HepG2 (cell line): ENCODE measurements at places on chromosomes 3 and 15. TPM values are rescaled to one million over a fixed set of nuclear protein-coding genes. Genes with fewer than 3 reads are reported as not detected.

DNA sequence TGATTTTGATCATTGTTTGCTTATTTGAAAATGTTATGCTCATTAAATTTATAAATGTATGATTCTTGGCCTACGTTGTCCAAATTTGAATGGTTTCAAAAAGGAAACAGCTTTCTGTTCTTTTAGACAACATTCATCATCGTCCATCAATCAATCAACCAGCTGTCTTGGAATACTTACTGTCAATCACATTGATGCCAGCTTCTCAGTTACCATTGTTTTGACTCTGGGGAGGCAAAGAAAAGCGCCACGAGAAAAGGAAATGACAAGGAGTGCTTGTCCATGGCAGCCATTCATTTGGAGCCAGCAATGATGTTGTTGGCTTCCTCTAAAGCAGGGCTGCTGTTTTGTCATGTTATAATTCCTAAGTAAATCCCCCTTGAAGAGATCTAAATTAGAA lies 62.2 kb upstream of the TP63 start:
- H3K36me3 ChIP-seq, result no peaks in the 10 kb centered on the region
- H3K27ac ChIP-seq, result no peak overlapping the region
- H3K4me3 ChIP-seq, result no peak overlapping the region
- H3K4me1 ChIP-seq, result no peaks in the 10 kb centered on the region
- H3K27me3 ChIP-seq, result no peaks in the 10 kb centered on the region

- H3K27me3 ChIP-seq, result no peaks in the 10 kb centered on the region
- no peak for DNase-seq
- H3K4me3 ChIP-seq, result no peak overlapping the region
- no peaks in the 10 kb centered on the region for H3K4me1 ChIP-seq
- H3K36me3 ChIP-seq, result no peaks in the 10 kb centered on the region
Measured at GRCh38 chr15:100277087-100277855, 64.5 kb downstream of the ADAMTS17 start.

DNA sequence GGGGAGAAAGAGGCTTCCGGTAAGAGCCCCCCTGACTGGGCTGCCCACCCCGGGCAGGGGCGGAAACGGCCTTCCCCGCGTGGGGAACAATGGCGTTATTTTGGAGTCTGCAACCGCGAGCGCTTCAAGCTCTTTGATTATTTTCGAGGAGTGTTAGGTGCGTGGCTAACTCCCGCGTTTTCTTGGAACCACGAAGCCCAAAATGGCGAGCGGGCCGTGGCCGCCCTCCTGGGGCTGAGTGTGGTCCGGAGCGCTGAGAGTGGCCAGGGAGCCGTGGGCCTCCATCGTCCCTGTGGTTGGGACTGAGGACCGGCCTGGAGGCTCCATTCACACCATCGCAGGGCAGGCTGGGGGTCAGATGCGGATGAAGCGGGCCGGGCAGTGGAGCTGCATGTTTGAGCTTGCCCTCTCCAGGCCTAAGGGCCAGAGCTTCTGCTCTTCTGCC lies 44.6 kb upstream of the POLG start:
- DNase-seq, result no peak
- no peaks in the 10 kb centered on the region for H3K4me1 ChIP-seq
- no peaks in the 10 kb centered on the region for H3K36me3 ChIP-seq
- H3K27ac ChIP-seq, result no peak overlapping the region
- H3K27me3 ChIP-seq, result peaks cover 5% of the 10 kb centered on the region

SEC62 gene
- total RNA-seq, result 53.5 and 68.7 TPM in 2 replicates

HES1 gene
- 15.0 and 19.8 TPM in 2 replicates for total RNA-seq

DNA sequence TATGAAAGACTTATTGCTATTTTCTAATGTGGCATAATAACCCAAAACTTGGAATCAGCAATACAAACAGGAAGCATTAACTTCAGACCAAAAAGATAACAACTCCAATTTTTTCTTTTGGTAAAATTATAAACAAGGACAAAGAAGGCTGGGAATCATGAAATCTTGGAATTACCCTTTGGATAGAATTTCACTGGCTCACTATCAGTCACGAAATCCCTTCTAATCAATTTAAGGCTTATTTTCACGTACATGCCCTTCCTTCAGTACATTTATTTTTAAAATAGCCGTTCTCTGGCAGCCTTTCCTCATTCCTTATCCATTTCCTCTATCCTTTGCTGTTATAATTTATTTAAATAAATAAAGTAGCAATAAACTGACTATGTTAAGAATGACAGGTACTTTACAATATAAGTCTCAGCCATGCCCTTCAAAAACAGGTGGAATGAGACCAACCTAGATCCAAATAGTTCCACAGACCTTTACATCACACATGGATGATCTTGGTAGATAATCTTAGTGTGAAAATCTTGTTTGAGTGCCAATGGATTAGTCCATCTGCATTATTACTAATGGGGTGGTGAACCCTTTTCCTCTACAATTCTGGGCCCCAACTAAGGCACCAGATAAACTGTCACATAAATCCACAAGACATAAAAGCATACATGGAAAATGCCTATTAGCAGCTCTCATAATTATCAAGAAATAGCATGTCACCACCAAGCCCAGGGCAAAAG lies 38.9 kb downstream of the ABI3BP start:
- no peaks in the 10 kb centered on the region for H3K27me3 ChIP-seq
- H3K27ac ChIP-seq, result no peak overlapping the region
- DNase-seq, result no peak
- H3K4me1 ChIP-seq, result no peaks in the 10 kb centered on the region

DNA sequence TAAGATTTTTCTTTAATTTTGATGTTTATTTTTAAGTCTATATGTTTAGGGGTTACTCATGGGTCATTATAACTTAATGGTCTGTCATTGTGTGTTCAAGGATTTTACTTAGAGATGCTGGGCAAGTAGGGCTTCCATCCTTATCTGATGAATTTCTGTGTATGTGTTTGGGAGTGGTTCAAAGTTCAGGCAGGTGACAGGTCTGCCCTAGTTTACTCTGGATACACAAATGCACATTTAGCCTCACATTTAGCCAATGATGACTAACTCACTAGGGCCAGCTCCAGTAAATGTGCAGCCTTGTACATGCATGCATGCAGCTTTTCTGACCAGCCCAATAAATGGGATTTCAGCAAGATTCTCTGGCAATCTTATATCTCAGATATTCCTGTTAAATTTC lies 554.1 kb downstream of the SI start:
- no peaks in the 10 kb centered on the region for H3K27me3 ChIP-seq
- H3K27ac ChIP-seq, result no peak overlapping the region
- no peak overlapping the region for H3K4me3 ChIP-seq
- peaks cover 15% of the 10 kb centered on the region for H3K4me1 ChIP-seq

DNA sequence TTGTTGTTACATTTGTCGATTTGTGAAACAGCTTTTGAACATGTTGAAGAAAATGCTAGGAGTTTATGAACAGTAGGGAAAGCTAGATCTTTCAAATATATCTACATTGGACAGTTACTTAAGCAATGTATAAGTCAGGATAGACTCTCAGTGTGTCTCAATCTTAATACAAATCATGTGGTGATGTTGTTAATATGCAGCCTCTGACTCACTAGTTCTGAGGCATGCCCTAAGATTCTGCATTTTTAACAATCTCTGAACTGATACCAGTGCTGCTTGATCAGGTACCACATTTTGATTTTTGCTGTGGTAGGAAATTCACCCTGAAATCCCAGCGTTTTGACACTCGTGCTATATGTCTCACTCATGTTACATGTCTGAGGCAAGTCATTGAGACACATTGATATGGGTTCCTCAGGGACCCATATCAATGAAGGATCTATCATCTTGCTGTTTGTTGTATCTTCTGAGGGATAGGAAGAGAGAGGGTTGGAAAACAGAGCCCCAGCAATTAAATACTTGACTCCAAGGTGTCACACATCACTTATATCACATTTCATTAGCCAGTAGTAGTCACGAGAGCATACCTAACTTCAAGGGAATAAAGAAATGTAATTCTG lies 597.9 kb downstream of the TAFA4 start:
- no peaks in the 10 kb centered on the region for H3K4me1 ChIP-seq
- H3K27ac ChIP-seq, result no peak overlapping the region
- H3K36me3 ChIP-seq, result no peaks in the 10 kb centered on the region
- H3K27me3 ChIP-seq, result no peaks in the 10 kb centered on the region
- no peak for DNase-seq

DNA sequence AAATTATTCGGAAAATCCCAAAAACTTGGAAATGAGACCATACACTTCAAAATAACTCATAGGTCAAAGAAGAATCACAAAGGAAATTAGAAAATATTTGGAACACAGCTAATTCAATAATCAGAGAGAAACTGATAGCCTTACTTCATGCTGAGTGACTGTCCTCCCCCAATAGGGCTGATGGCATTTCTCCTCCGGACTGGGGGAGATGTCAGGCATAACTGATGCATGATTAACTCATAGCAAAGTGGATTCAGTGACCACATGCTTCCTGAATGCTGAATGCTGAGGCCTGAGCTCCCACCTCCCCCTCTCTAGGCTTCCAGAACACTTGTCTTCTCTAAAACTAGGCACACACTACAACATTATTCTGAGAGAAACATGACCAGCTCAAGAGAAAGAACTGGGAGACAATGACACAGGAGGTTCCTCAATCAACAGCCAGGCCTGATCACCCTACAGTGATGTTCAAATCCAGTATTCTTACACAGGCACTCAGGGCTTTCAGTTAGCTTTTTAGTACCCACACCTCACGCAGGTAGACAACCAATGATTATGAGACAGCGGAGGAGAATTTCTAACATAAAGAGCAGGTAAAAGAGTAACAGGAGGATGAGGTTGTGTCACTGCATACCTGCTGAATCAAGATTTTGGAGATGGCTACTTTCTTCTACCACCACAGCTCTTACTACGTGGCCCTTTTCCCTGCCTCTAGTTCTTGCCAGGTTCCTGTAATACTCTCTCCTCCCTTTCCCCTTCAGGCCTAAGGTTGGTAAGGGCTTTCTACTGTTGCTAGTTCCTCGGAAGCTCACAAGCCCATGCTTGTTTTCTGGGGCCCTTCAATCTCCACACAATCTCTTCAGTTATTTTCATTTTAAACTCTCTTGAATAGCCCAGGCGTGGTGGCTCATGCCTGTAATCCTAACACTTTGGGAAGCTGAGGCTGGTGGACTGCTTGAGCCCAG lies 96.1 kb downstream of the FMN1 start:
- H3K27ac ChIP-seq, result no peak overlapping the region
- H3K27me3 ChIP-seq, result no peaks in the 10 kb centered on the region
- no peak overlapping the region for H3K4me3 ChIP-seq
- DNase-seq, result no peak
- no peaks in the 10 kb centered on the region for H3K36me3 ChIP-seq
- H3K4me1 ChIP-seq, result no peaks in the 10 kb centered on the region

GRCh38 chr15:53031469-53031868 lies 241.3 kb upstream of the ONECUT1 start:
- no peak overlapping the region for H3K27ac ChIP-seq
- peaks cover 57% of the 10 kb centered on the region for H3K4me1 ChIP-seq
- DNase-seq, result peak; percentile 15
- no peaks in the 10 kb centered on the region for H3K27me3 ChIP-seq

- no peak for DNase-seq
- no peak overlapping the region for H3K27ac ChIP-seq
- H3K36me3 ChIP-seq, result no peaks in the 10 kb centered on the region
- no peak overlapping the region for H3K4me3 ChIP-seq
Measured at GRCh38 chr3:137008976-137009375, 51.2 kb downstream of the IL20RB start.

GRCh38 chr3:118736107-118736506 lies 298.5 kb downstream of the IGSF11 start:
- peaks cover 22% of the 10 kb centered on the region for H3K4me1 ChIP-seq
- H3K4me3 ChIP-seq, result no peak overlapping the region
- H3K27me3 ChIP-seq, result no peaks in the 10 kb centered on the region
- no peaks in the 10 kb centered on the region for H3K36me3 ChIP-seq

PROS1 gene
- total RNA-seq, result 45.6 and 76.8 TPM in 2 replicates

SERPINI1 gene
- total RNA-seq, result 8.5 and 14.7 TPM in 2 replicates

GRCh38 chr15:27545494-27546255 lies 553.4 kb downstream of the OCA2 start:
- H3K36me3 ChIP-seq, result no peaks in the 10 kb centered on the region
- DNase-seq, result no peak
- H3K4me3 ChIP-seq, result no peak overlapping the region
- no peak overlapping the region for H3K27ac ChIP-seq
- H3K4me1 ChIP-seq, result no peaks in the 10 kb centered on the region
- H3K27me3 ChIP-seq, result no peaks in the 10 kb centered on the region

- H3K27ac ChIP-seq, result no peak within 1 kb of the TSS
- no peaks in the 10 kb centered on the region for H3K27me3 ChIP-seq
- H3K4me1 ChIP-seq, result no peaks in the 10 kb centered on the region
- no peaks in the 10 kb centered on the region for H3K36me3 ChIP-seq
- DNase-seq, result no peak
Measured at GRCh38 chr15:81373775-81374395, at the start of gene TMC3. TSS of gene TMC3 (minus strand) at chr15:81374213. CDS start at chr15:81374077, 136 bp downstream.

GRCh38 chr15:41501191-41501917 lies 7.7 kb downstream of the ITPKA start:
- peaks cover 20% of the 10 kb centered on the region; the same call in 2 of the 3 replicates for H3K36me3 ChIP-seq
- no peaks in the 10 kb centered on the region for H3K27me3 ChIP-seq
- peaks cover 15% of the 10 kb centered on the region for H3K4me1 ChIP-seq
- H3K27ac ChIP-seq, result no peak overlapping the region
- no peak overlapping the region for H3K4me3 ChIP-seq

CPOX gene
- 35.2 and 37.2 TPM in 2 replicates for total RNA-seq
